NCI-H187 (cell line): ENCODE measurements at places on chromosomes 7 and 10.
A peak's percentile ranks its signal among the peaks of the same experiment; 100 is the strongest.

GRCh38 chr10:62352356-62352970 is 21.7 kb upstream of the ZNF365 start:
- no peak for DNase-seq

- DNase-seq: no peak
These were observed 186.8 kb downstream of the ITGB1 start for GRCh38 chr10:32771217-32771616.

GRCh38 chr10:62459500-62459899 is 85.3 kb downstream of the ZNF365 start:
- DNase-seq: no peak

- DNase-seq: no peak
These were observed 61.9 kb downstream of the MRC1 start for GRCh38 chr10:17871036-17871435.

DNA sequence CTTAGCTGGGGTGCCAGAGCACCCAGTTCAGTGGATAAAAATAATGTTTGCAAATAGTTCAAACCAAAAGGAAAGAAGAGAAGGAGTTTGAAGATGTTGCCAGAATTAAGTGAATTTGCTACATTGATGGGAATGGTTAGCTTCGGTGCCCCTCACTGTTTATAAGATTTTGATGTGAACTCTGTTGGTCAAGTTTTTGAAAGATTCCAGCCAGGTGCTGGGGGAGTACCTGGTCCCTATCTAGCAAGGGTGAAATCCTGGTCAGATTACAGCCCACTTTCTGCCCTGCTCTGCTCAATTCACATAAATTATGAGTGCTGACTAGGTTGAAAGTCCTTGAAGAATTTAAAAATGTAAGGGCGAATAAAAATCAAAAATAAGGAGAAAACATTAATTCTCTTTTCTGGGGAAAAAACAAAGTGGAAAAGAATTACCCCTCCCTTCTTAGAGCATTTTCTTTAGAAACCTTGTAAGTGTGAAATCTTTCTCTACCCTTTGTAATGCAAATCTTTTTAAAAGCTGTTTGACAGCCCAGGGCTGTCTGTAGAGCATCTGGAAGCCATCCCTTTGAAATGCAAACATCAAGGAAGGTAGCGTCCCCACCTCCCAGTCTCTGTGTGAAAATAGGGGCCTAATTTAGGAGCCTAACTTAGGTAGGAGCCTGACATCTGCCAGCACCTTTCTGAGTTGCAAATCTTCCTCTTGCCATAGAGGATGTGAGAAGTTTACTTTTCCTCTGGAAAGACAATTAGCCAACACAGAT is 1.4 kb upstream of the GIMAP5 start:
- DNase-seq: no peak

GRCh38 chr7:1348096-1348822 is 111.0 kb downstream of the MICALL2 start:
- DNase-seq: no peak

- DNase-seq: no peak
These were observed 47.2 kb downstream of the GOLGA7B start for GRCh38 chr10:97896756-97897358.

GRCh38 chr10:22318772-22319171 is 2.1 kb upstream of the BMI1 start:
- no peak for DNase-seq

DNA sequence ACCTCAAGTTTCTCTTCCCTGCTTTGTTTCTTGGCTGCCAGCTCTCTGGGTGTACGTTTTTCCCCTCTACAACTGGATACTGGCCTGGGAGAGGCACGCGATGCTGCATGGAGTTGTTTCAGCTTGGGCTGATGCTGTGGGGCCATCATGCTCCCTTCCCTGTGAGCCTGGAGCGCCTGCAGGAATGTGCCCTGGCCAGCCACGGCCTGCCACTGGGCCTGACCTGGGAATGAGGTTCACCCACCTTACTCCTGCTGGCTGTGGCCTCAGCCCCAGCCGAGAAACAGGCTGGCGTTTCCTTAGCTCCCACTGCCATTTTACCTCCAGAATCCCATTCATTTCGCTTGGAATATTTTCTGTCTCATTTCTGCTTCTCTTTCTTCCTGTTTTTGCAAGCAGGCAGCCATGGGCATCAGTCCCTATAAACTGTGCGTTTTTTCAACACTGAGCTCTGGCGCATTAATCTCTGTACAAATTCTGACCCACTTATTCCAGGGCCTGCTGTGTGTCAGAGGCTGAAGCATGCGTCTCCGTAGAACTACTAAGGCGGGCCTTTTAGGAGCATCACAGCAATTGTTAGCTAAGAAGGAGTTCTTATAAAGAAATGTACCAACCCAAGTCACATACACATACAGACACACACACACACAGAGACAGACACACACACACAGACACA is 57.9 kb downstream of the GATA3 start:
- no peak for DNase-seq

DNA sequence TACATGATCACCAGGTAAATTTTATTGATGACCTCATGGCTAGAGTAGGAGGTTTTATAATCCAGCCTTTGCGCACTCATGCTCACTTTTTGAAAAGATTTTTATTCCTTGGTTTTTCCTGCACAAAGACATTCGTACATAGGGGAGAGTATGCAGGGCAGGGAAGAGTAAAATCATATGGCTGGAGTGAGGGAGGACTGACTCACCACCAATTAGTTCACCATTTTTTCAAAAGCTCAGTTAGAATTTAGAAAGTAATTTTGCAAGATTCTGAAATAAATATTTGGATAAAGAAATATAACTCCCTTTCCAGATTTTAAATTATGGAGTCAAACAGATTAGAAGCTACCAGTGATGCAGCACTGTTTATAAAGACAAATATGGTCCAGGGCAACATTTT is 111.9 kb downstream of the SEMA3D start:
- DNase-seq: no peak

- no peak for DNase-seq
These were observed 95.0 kb downstream of the CELF2 start for GRCh38 chr10:11112718-11113117.

GRCh38 chr10:126674741-126675515 is 4.4 kb upstream of the C10orf90 start:
- DNase-seq: no peak

DNA sequence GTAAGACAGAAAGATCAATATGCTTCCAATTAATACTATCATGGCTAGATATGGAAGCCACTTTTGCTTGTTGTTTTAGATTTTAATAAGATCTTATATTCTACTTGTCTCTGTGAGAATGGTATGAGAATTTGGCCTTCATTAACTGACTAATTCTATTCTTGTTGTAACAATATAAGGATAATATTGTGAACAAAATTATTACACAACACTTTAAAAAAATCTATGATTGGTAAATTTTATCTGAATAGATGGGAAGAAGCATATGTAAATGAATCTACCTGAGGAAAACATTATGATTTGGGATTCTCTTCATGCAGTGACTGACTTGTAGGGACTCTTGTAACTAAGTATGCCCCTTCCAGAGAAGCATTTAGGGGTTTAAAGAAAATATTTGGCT is 308.9 kb upstream of the KCND2 start:
- no peak for DNase-seq

DNA sequence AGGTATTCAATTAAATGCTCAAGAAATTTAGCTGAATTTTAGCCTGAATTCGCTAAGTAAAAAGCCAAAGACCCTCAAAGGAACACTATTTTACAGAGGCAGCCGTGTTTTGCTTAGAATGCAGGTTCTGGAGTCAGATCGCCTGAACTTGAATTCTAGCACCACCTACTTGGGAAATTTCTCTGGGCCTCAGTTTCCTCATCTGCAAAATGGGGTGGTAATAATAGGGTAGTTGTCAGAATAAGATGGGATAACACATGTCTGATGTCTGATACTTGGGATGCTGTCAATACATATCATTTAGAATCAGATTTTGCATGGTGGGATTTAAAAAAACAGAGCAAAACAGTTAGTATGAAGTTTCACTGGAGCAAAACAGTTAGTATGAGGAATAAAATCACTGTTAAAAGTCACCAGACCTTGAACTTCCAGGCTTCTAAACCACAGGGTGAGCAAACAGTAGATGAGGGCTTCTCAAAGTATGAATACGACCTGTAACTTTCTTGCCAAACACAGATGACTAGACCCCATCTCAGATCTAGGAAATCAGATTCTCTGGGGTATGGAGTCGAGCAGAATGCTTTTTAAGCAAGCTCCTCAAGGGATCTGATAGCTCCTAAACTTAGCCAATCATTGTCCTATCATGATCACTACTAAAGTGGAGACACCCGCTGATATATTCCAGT is 75.4 kb downstream of the ATXN7L1 start:
- DNase-seq: no peak

- peak; percentile 58 for DNase-seq
These were observed 101.4 kb downstream of the SEMA3E start for GRCh38 chr7:83547526-83547925.

GRCh38 chr10:22686347-22686746 is 28.0 kb downstream of the PIP4K2A start:
- DNase-seq: no peak

GRCh38 chr10:70560511-70560941 is 42.0 kb downstream of the PRF1 start:
- DNase-seq: no peak

GRCh38 chr10:101566333-101567164 is 21.5 kb downstream of the POLL start:
- peak; percentile 39 for DNase-seq

GRCh38 chr10:78934994-78935602 is 133.7 kb upstream of the ZMIZ1 start:
- DNase-seq: no peak

DNA sequence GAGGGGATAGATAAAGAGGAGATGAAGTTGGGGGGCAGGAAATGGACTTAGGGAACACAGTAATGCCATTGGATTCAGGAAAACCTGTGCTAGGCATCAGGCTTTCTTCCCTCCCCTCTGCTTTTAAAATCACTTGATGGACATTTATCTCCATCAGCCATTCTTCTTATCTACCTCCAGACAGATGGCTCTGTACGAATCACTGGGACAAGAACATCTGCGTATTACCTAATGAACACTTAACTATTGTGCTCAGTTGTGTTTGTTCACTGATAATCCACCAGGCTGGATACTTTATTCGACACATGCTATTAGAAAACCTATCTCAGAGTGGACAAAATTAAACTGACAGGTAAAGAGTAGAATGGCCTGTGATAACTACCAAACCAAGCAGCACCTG is 40.0 kb downstream of the TNKS2 start:
- DNase-seq: no peak

- no peak for DNase-seq
These were observed 602.8 kb downstream of the NRG3 start for GRCh38 chr10:82477776-82478175.

DNA sequence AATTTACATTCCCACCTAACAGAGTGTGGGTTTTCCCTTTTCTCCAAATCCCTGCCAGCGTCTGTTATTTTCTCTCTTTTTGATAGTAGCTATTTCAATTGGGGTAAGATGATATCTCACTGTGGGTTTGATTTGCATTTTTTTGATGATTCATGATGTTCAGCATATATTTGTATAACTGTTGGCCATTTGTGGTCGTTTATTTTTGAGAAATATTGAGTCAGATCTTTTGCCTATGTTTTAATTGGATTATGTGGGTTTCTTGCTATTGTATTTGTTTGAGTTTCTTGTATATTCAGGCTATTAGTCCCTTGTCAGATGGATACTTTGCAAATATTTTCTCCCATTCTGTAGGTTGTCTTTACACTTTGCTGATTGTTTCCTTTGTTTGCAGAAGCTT is 193.8 kb downstream of the ABCA13 start:
- DNase-seq: no peak

DNA sequence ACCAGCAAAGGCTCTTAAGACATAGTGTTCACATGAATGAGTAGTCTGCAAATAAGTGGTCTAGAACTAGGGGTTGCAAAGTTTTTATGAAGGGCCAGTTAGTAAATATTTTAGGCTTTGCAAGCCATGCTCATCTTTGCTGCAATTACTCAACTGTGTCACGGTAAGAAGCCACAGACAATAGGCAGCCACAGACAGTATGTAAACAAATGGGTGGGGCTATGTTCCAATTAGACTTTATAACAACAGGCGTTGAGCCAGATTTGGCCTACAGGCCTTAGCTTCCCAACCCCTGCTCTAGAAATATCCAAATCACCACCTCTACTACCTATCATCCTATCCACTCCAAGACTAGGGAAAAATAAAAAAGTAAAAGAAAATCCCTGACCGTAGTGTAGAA is 9.2 kb downstream of the IKZF5 start:
- no peak for DNase-seq

- peak; percentile 76 for DNase-seq
These were observed at the start of gene AHR for GRCh38 chr7:17298102-17298839. Gene AHR, plus strand, starts transcription at chr7:17298652. Its CDS starts 613 bp downstream, at chr7:17299265.

GRCh38 chr10:34294137-34294536 is 521.0 kb downstream of the PARD3 start:
- no peak for DNase-seq

GRCh38 chr10:118971876-118972275 is 57.6 kb upstream of the NANOS1 start:
- DNase-seq: no peak

- DNase-seq: no peak
These were observed 186.8 kb downstream of the MACC1 start for GRCh38 chr7:20030417-20030816.

DNA sequence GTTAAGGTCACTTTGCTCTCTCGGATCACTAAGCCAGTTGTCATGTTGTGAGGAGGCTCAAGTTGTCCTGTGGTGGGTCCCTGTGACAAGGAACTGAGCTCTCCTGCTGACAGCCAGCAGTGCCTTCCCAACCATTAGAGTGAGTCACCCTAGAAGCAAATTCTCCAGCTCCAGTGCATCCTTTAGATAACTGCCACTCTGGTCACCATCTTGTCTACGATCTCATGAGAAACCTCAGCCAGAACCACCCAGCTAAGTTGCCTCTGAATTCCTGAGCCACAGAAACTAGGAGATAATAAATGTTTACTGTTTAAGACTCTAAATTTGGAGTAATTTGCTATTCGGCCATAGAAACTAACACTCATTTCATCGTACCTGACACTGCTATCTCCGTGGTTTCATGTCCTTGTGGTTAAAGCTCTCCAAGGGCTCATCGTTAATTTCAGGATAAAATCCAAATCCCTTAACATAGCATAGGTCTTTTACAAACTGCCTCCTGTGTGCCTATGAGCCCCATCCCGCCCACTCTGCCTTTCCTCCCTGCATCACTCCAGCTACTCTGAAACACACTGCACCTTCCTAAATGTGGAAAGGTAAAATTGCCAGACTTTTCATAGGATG is 56.5 kb upstream of the WIPF3 start:
- no peak for DNase-seq

DNA sequence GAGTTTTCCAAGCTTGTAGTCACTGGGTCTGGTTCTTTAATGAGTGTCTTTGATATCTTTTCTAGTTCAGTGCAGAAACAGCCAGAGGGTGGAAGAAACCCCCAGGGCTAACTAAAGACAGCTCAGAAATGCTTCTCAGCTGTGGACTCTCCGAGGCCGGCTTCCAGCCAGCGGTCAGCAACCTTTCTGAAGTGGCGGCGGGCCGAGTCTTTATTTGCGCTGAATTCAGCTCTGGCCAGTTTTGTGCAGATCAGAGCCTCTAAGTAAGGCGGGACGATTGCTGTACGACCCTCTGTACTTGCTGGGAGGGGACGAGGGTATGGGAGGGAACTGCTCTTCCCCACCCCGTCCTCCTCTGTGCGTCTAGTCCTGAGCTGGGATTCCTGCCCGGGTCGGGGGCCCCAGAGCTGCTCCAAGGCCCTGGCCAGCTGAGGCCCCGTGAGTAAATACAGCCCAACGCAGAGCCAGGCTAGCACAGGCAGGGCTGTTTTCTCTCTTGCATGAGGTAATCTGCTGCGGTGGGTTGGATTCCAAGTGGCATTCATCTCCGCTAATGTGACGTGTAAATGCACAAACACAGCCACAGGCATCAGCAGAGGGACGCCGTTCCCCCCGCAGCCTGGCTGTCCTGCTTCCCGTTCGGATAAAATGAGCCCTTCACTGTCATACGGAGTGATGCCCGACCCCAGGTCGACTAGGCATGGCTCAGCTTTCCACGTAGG is 159.8 kb downstream of the PIP4K2A start:
- DNase-seq: peak; percentile 44
